ENCODE measurements at places on chromosomes 5 and 9. TPM values are rescaled to one million over a fixed set of nuclear protein-coding genes. Genes with fewer than 3 reads are reported as not detected.

DNA sequence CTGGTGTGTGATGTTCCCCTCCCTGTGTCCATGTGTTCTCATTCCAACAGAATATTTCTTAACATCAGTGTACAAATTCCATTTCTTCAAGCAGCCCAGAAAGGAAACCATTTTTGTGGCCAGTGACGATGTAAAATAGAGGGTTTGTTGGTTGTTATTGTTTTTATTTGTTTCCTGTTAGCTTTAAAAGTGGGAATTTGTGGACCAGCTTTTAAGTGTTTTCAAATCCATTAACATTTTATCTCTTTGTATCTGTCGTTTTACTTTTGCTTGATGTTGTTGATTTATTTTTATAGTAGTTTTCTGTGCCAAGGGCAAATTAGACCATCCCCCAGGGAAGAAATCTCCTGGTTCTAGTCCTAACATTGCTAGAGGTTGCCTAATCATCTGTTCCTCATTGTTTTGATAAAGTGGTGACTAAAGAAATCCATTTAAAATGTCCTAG, 100.0 kb downstream of the GDNF start:
- DNase-seq = no peak

DNA sequence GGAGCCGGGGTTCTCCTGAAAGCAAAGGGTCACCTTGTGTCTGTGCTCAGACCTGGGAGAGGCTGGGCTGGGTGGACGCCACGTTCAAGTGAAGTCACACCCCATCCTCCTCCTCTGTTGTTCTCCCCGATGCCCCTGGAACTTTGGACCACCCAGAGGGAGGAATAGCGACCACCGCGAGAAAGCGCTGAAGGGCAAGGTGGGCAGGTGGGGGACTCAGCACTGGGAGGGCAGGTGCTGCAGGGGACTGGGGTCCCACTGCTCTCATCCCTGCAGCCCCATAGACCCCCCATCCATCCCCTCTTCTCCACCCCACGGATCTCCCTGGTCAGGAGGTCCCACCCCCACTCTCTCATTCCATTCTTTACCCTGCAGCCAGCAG, 48.8 kb upstream of the COL5A1 start:
- no peak overlapping the region for H3K4me3 ChIP-seq
- H3K36me3 ChIP-seq = no peaks in the 10 kb centered on the region
- peaks cover 4% of the 10 kb centered on the region for H3K4me1 ChIP-seq
- no peaks in the 10 kb centered on the region for H3K27me3 ChIP-seq

GRCh38 chr9:86262492-86262891, 3.0 kb upstream of the C9orf153 start:
- peaks cover 4% of the 10 kb centered on the region for H3K4me1 ChIP-seq
- no peaks in the 10 kb centered on the region for H3K27me3 ChIP-seq
- DNase-seq = no peak
- H3K4me3 ChIP-seq = no peak overlapping the region
- H3K36me3 ChIP-seq = peaks cover 12% of the 10 kb centered on the region
- H3K27ac ChIP-seq = no peak overlapping the region

GRCh38 chr9:88418715-88419540, 30.7 kb downstream of the SPIN1 start:
- DNase-seq = no peak
- no peak overlapping the region for H3K27ac ChIP-seq
- H3K27me3 ChIP-seq = no peaks in the 10 kb centered on the region
- peaks cover 5% of the 10 kb centered on the region for H3K4me1 ChIP-seq

- no peak overlapping the region for H3K4me3 ChIP-seq
- H3K36me3 ChIP-seq = no peaks in the 10 kb centered on the region
- no peak overlapping the region for H3K27ac ChIP-seq
- no peaks in the 10 kb centered on the region for H3K4me1 ChIP-seq
Measured at GRCh38 chr5:132546108-132546507, 2.8 kb upstream of the IL5 start.

The SPEF2 gene
- 1.3 TPM for total RNA-seq

The ARL14EPL gene
- total RNA-seq = not detected

The LCN1 gene
- not detected for total RNA-seq

The MARCHF11 gene
- total RNA-seq = 0.86 TPM

The PRRT1B gene
- total RNA-seq = 1.1 TPM
